ENCODE measurements at places on chromosomes 16 and 17.

GRCh38 chr16:8053437-8053836 lies 536.9 kb downstream of the TMEM114 start:
- DNase-seq = no peak

- no peak for DNase-seq
These were observed 14.0 kb upstream of the KRT222 start for GRCh38 chr17:40678902-40679522.

DNA sequence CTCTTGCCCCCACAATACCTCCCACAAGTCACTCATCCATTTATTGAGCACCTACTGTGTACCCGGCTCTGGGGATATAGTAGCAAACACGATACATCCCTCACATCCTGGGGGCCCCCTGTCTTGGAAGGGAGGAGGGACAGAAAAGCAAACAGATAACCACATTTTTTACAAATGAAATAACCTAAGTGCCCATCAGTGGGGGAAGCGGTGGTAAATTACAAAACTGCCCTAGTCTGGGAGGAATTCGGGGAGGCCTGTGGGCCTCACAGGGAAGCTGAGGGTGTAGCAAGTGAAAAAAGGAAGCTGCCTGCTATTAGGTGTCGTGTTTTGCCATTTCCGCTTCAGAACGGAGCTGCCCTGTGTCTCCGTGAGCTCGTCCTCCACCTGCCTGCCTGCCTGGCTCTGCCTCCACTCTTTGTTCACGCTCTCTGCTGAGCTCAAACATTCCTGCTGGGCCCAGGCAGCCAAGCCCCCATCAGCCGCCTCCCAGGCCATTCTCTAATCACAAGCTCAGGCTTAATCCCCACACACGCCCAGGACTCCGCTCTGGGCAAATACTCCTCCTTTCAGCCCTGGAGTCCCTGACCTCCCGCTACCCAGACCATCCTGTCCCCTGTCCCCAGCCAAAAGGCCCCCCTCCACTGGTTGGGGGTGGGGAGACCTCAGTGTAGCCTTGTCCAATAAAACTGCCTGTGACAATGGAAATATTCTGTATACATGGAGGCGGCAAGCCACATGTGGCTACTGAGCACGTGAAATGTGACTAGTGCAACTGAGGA lies 10.2 kb upstream of the SEC14L5 start:
- DNase-seq = no peak

GRCh38 chr17:6496640-6497441 lies 52.6 kb downstream of the PIMREG start:
- DNase-seq = no peak

- DNase-seq = no peak
These were observed 9.8 kb downstream of the UNC13D start for GRCh38 chr17:75834279-75834920.

DNA sequence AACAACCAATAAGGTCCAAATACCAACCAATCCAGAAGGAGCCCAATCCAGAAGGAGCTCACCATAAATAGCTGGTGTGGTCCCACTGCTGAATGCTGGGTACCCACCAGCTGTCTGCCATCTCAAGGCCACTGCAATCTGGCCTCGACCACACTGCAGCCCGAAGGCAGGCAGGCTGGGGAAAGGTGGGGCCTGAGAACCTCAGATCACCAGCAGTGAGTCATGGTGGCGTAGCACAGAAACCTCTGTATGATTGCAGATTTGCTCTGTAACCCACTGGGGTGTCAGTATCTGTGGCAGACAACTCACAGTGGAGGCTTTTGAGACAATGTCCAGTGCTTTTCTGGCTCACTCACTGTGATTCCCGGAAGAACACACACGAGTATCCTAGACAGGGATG lies 14.7 kb upstream of the CMTR2 start:
- no peak for DNase-seq

GRCh38 chr16:5019775-5020174 lies 14.0 kb downstream of the NAGPA start:
- DNase-seq = no peak

- no peak for DNase-seq
These were observed 126.0 kb downstream of the KCNJ2 start for GRCh38 chr17:70295329-70295728.

- DNase-seq = no peak
These were observed 8.5 kb downstream of the TUBG1 start for GRCh38 chr17:42617956-42618431.

GRCh38 chr17:40696651-40697072 lies 6.9 kb downstream of the KRT24 start:
- no peak for DNase-seq

- DNase-seq = no peak
These were observed 20.5 kb downstream of the SRCIN1 start for GRCh38 chr17:38585056-38585917.

DNA sequence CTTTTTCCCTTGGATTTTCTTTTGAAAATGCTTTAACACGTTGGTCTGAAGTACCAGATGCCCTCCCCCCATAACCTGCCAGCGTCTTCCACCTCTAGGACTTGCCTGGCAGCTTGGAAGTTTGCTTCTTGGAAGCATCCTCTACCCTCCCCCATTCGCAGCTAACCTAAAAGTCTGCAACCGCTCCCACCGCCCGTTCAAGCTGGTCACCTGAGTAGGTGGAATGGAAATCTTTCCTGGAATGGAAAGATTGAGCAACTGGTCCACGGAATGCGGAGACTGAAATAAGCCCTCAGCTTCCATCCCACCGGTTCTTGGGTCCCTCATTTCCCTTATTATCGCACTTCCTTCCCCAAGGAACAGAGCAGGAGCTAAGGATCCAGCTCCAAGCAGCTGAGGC lies 31.4 kb downstream of the HS3ST3B1 start:
- DNase-seq = no peak

DNA sequence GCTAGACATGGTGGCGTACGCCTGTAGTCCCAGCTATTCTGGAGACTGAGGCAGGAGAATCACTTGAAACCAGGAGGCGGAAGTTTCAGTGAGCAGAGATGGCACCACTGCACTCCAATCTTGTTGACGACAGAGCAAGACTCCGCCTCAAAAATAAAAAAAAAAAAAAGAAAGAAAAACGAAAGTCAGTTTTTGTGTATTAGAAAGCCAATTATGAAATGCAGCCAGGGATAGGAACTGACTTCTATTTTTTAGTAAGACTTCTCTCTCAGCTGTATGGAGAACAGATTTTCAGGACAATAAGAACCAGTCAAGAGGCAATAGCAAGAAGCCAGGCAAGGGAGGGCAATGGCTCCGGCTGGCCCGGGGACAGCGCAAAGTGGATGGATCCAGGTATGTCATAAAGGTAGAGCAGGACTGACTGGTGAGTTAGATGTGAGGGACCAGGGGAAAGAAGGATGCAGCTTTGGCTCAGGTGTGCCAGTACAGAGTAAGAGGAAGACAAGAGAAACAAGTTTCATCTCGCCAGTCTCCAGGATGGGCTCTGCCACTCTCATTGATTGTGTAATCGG lies 12.5 kb upstream of the CCL1 start:
- no peak for DNase-seq

DNA sequence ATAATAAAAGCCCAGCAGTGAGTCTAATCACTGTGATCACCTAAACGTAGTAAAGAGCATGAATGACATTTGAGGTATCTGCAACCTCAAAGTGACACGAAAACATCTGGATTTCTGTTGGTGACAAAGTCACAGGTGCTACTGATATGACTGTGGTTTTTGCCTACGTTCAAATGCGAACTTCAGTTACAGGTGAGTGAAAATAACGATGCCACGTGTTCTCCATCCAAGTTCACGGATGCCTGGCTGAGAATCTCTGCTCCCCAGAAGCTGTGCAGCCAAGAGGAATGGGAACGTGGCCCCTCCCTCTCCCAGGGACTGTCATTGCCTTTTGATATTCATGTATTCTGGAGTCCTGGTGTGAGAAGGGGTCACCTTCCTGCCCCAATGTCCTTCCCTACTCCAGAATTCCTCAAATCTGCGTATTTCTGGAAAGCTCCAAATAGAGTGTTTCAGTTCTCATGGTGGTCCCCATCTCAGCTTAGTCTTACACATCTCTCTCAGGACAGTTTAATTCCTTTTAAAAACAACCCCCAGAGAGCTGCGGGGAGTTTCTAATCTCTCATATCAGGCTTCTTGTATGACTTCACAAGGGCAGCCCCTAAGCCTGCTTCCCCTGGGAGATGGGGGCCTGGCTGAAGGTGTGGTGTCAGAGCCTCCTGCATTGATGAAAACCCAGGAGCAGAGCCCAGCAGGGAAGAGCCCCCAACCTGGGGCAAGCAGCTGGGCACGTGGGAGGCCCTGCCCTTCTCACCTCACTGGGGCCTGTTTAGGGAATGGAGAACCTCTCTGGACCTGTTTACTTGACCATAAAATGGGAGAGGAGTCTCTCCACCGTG lies 25.8 kb downstream of the PIK3R5 start:
- DNase-seq = no peak

DNA sequence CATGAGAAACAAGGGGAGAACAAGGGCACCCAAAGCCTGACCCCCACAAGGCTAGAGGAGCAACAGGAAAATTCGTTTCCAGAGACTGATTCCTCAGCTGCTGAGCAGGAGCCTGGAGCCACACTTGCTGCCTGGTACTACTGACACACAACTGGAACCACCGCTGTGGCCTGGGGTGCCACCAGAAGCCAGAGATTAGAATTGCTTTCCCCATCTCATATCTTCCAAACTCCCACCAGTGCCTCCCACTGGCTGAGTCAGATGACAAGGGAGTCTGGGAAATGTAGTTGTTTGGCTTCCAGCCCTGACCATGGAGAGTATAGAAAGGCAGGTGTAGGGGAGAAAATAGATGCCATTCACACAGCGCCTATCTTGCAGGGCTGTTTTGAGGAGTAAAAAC lies 4.1 kb upstream of the TMEM11 start:
- DNase-seq = no peak

DNA sequence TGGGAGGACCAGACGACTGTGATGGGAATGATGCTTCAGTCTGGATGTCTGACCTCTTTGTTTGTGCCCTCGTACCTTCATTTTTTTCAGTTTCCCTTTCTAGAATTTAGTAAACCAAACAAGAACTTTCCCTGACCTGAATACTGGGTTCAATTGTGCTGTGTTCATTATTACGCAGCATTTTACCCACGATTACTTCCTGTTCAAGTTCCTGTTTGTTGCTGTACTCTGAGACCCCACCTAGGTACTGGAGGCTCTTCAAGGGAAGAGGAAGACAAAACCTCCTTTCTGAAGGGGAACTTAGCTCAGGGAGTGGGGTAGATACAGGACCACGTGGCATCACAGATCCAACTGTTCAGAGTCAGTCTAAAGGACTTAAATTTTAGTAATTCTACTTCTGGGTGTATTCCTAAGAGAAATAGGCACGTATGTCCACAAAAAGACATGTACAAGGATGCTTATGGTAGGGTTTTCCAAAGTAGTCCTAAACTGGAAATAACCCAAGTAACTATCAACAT lies 9.2 kb upstream of the PRKCB start:
- DNase-seq = no peak

DNA sequence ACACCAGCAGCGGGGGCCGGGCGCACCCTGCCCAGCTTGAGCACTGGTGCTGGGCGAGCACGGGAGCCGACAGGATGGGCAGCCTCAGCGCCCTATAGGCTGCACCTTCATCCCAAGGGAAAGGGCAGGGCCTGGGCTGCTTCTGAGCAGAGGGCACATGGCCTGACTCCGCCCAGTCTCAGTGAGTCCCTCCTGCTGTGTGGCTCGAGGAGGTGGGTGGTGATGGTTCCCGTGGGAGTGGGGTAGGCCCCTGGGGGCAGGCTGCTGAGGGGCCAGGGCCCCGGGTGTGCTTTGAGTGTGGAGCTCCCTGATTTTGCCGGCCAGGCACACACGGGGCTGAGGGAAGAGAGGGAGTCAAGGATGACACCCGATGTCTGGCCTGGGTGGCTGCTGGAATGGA lies 37.9 kb downstream of the TSC2 start:
- DNase-seq = no peak

DNA sequence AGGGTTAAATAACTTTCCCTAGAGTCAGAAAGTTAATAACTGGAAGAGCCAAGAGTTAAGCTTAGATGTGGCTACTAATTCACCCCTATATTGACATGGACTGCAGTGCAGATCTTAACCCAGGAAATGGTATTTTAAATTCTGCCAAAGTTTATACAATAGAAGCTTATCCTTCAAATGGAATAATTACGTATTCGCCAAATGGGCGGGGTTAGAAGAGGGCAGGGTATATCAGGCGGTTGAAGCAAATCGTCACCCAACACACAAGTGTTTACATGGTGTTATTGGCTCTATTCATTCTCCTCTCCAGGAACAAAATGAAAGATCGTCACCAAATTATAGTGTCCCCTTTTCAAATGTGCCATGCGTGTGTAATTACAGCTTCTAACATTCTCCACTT lies 182.7 kb downstream of the PRKCB start:
- no peak for DNase-seq

GRCh38 chr17:28327031-28327607 lies 8.1 kb downstream of the TMEM97 start:
- no peak for DNase-seq

DNA sequence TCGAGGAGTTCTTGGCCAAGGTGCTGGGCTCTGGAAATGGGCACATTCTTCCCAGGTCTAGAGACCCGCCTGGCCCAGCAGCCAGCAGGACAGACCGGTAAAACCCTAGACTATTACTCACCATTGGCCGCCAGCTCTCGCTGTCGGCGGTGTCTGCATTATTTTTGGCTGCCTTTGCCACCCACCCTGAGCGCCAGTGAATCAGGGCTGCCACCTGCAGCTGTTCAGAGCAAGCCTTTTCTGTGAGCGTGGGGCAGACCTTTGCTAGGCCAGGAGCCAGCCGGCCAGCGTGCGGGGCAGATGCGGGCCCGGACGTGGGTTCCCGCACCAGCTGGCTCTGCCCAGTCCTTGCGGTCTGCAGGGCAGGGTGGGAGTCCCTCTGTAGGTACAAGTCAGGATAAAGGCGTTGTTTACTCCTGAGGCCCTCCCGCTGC lies 15.8 kb upstream of the CLEC18A start:
- no peak for DNase-seq

DNA sequence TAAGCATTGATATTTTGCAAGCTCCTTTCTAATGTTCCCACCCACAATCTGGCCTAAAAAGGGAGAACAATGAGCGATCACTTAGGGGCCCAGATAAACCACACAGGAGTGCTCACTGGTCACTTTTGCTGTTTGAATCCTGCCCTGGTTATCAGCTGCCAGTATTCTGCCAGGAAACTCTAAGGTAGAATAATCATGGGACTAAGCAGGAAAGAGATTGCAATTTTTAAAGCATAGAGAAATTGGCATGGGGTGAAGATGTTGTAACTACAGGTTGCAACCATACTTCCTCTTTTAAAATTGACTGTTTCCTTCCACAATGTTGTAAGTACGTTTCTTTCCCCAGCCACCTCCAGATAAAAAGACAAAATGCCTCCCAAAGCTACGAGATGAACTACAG lies 251.2 kb upstream of the CDH11 start:
- no peak for DNase-seq

DNA sequence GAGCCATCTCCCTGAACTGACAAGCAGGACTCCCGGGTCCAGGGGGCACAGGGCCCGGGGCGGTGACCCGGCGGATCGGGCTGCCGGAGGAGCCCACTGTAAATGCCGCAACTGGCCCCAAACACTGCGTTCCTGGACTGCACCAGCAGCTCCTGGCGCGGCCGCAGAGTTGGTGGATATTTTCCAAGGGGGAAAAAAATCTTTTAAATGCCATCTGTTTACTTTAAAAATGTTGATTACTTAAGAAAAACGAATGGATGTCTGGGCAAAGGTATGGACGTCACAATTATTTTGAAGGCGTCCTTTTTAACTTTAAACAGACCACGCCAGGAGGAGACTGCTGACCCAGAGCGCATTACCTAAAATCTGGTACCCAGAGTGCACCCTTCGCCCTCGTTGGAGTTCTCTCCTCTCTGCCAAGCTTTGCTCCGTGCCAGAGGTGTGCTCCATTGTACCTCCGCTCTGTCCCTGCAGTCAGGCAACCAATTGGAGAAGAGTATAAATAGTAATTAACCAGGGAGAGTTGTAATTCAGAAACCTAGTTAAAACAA lies 3.4 kb downstream of the HS3ST3B1 start:
- DNase-seq = no peak

GRCh38 chr17:67578142-67578457 lies 139.6 kb upstream of the NOL11 start:
- no peak for DNase-seq

Data from RWPE2 (cell line).